ENCODE measurements at places on chromosomes 7 and 10.

- DNase-seq: no peak
These were observed 225.9 kb downstream of the HDAC9 start for GRCh38 chr7:18721429-18721828.

DNA sequence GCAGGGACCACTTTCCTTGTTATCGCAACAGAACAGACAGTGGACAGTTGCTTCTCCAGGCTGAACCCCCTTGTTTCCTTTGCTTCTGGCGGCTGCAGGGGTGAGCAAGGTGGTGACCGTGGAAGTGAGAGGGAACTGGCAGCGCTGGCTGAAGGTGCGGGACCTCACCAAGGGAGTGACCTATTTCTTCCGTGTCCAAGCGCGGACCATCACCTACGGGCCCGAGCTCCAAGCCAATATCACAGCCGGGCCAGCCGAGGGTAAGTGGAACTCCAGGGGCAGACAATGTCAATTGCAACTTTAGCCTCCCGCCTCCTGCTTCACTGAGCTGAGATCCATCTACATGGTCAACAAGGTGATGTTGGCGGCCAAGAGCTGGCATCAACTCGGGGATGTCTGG is 462.1 kb upstream of the FOXK1 start:
- no peak for DNase-seq

GRCh38 chr7:1931256-1931950 is 261.3 kb downstream of the ELFN1 start:
- no peak for DNase-seq

DNA sequence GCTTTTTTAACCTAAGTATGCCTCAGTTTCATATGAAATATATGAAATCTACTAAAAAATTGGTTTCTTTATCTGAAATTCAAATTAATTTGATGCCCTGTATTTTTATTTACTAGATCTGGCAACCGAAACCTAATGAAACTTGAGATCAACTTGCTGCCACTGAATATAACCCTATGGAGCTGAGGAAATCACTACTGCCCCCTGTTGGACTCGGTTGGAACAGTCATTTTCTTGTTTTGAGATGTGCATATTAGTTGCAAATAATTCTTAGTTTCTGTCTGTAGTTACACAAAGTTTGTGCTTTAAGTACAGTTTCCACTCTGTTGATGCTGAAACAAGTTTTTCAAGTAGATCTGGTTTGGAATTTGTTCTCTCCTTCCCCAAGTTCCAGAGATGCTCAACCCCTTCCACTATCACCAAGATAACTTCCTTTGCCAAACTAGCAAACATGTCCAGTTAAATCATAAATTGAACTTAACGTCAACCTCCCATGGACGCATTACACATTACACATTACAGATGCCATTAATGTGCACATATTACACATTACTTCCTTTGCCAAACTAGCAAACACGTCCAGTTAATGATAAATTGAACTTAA is 22.2 kb upstream of the EXOC4 start:
- DNase-seq: no peak

DNA sequence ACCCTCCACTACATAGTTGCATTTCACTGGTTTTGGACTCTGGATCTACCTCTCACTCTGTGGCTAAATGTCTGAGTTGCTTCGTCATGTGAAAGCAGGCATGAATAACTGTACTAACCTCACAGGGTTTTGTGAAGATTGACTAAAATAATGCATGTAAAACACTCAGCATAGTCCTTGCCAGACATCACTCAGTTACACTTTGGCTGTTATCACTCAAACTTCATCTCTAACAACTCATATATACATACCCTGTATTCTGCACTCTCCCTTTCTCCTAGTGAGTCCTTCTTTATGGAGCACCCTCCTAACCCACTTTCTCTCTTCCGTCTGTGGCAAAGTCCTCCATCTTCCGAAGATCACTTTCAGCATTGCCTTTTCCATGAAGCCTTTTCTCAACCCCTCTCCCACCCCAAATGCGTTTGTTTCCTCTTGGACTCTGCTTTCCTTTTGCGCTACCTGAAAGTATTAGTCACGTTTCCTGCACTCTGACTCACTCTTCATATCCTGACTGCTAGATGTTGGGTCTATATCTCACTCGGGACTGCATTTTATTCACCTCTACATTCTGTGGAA is 72.6 kb downstream of the OSBPL3 start:
- DNase-seq: no peak
